ENCODE measurements at places on chromosomes 4 and X.

- no peak for DNase-seq
These were observed 144.1 kb downstream of the DIPK2B start for GRCh38 chrX:45056428-45057145.

- no peak for DNase-seq
These were observed 53.5 kb upstream of the SMIM31 start for GRCh38 chr4:164700471-164700870.

GRCh38 chr4:26178854-26179253, 142.0 kb upstream of the RBPJ start:
- DNase-seq: no peak

GRCh38 chrX:81301877-81302276, 100.0 kb downstream of the SH3BGRL start:
- no peak for DNase-seq

GRCh38 chr4:26489101-26489985, 941 bp downstream of the CCKAR start:
- no peak for DNase-seq

GRCh38 chr4:150087006-150087405, 8.8 kb downstream of the DCLK2 start:
- no peak for DNase-seq

DNA sequence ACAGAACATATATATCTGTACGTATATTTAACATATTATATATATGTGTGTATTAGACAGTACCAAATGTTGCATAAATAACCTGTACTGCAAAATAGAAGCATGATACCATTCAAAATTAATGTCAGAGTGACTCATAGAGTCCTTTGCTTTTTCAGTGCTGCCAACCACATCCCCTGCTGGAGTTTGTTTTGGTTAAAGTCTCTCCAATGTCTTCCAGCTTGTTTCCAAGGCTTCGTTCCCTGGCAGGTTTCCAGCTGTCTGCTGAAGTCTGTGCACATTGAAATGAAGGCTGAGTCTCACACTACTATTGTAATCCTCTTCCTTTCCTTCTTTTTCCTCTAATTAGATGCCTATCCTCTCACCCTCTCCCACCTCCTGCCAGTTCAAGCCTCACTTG, 14.9 kb downstream of the NRK start:
- DNase-seq: peak; percentile 60

GRCh38 chrX:118337687-118338086, 8.2 kb upstream of the WDR44 start:
- no peak for DNase-seq

- DNase-seq: no peak
These were observed 349.9 kb downstream of the FBXW7 start for GRCh38 chr4:152185786-152186550.

GRCh38 chrX:103356130-103356798, at the start of gene TCEAL9:
Gene TCEAL9 (plus strand): TSS chrX:103356506. CDS start chrX:103357685, 1,179 bp downstream.
- peak; percentile 52 for DNase-seq
